Activated T-helper 2 cell treated with anti-CD3 and anti-CD28 coated beads, Interferon-gamma antibody, Interleukin-2, Interleukin-4, amounts not matched to agents 10 μg/mL and 5 μg/mL and 100 μg/mL, durations not matched to agents 14 hours and 24 hours and 36 hours (primary cell): ENCODE measurements at places on chromosomes 7 and 10.

DNA sequence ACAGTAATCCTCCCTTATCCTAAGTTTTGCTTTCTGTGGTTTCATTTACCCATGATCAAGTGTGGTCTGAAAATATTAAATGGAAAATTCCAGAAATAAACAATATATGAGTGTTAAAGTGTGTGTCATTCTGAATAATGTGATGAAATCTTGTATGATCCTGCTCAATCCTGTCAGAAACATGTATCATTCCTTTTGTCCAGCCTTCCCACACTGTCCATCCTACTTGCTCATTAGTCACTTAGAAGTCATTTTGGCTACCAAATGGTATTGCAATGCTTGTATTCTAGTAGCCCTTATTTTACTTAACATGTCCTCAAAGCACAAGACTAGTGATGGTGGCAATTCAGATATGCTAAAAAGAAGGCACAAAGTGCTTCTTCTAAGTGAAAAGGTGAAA is 1211.2 kb upstream of the SORCS1 start:
- no peak overlapping the region for H3K4me3 ChIP-seq
- H3K27me3 ChIP-seq = no peaks in the 10 kb centered on the region
- H3K36me3 ChIP-seq = no peaks in the 10 kb centered on the region
- DNase-seq = no peak
- H3K27ac ChIP-seq = no peak overlapping the region
- no peaks in the 10 kb centered on the region for H3K4me1 ChIP-seq

- no peaks in the 10 kb centered on the region for H3K36me3 ChIP-seq
- H3K4me1 ChIP-seq = no peaks in the 10 kb centered on the region
- no peak for DNase-seq
- H3K27ac ChIP-seq = no peak overlapping the region
- no peak overlapping the region for H3K4me3 ChIP-seq
- no peaks in the 10 kb centered on the region for H3K27me3 ChIP-seq
These were observed 150.8 kb upstream of the NPS start for GRCh38 chr10:127398140-127398970.

DNA sequence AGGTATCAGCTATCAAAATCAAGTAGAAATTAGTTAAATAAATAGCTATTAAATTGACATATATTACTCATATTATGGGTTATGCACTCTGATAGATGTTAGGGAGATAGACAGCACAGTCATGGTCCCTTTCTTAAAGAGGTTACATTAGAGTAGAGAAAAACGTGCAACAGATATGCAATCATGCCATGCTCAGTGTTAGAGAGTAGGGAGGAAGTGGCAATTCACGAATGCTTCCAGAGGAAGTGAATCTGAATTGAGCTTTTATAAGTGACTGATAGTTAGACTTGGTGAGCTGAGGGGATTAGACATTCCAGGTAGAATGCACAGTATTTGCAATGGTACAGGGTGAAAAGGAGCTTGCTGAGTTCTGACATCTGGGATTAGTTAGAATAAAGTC is 349.8 kb downstream of the NXPH1 start:
- no peak for DNase-seq
- H3K27ac ChIP-seq = no peak overlapping the region
- no peaks in the 10 kb centered on the region for H3K4me1 ChIP-seq
- no peaks in the 10 kb centered on the region for H3K36me3 ChIP-seq

- H3K27ac ChIP-seq = no peak overlapping the region
- H3K4me1 ChIP-seq = peaks cover 8% of the 10 kb centered on the region
- H3K27me3 ChIP-seq = peaks cover 16% of the 10 kb centered on the region
- no peaks in the 10 kb centered on the region for H3K36me3 ChIP-seq
These were observed 5.4 kb downstream of the NYAP1 start for GRCh38 chr7:100489121-100489520.

DNA sequence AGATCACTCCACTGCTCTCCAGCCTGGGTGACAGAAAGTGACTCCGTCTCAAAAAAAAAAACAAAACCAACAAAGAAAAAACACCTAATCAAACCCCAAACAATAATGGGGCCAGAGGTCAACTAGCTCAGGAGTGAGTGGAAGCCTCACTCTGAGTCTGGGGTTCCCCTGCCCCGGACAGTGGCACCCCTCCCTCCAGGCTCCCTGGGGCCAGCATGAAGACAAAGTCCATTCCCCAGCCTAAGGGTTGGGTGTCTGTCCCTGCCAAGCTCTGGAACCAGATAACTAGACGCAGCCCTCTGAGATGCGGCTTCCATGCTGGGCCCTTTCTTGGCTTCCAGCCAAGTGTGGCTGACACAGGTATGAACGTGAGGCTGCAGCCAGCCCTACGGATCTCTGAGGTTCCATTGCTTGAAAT is 1.7 kb upstream of the FUOM start:
- H3K4me1 ChIP-seq = peaks cover 6% of the 10 kb centered on the region
- H3K27ac ChIP-seq = no peak overlapping the region
- no peak overlapping the region for H3K4me3 ChIP-seq
- no peak for DNase-seq
- peaks cover 20% of the 10 kb centered on the region for H3K36me3 ChIP-seq

GRCh38 chr10:48685731-48686130 is 1.1 kb downstream of the WDFY4 start:
- H3K4me1 ChIP-seq = no peaks in the 10 kb centered on the region
- H3K27me3 ChIP-seq = peaks cover 8% of the 10 kb centered on the region
- no peak for DNase-seq
- no peaks in the 10 kb centered on the region for H3K36me3 ChIP-seq
- H3K27ac ChIP-seq = no peak overlapping the region

DNA sequence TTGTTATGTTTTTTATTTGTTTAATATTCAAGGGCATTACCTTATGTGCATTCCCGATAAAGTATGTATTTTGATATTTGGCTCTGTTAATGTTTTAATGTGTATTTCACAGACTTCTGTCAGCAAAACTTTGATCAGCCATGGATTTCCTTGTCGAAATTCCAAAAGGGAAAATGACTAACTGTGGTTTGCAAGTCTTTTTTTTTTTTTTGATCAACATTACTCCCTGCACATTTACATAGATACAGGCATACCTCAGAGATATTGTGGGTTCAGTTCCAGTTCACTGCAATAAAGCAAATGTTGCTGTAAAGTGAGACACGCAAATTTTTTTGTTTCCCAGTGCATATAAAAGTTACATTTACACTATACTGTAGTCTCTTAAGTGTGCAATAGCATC is 351.9 kb downstream of the CXCL12 start:
- H3K27me3 ChIP-seq = peaks cover 3% of the 10 kb centered on the region
- no peak for DNase-seq
- H3K4me3 ChIP-seq = no peak overlapping the region
- H3K4me1 ChIP-seq = no peaks in the 10 kb centered on the region
- no peak overlapping the region for H3K27ac ChIP-seq
- no peaks in the 10 kb centered on the region for H3K36me3 ChIP-seq

DNA sequence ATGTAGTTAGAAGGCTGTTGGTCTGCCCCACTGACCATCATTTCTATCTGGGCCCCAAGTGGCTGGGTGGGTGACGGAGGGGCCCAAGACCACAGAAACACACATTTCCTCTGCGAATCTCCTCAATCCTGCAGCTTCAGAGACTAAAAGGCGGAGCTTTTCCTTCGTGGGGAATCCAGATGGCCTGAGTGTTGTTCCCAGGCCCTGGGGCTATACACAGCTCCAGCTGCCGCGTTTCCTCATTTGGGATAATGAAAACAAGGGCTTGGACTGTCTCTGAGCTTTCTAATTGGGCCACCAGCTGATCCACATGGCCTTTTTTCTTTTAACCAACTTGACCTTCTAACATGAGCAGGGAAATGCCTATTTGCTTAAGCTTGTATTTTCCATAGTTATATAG is 339.9 kb downstream of the CXCL12 start:
- DNase-seq = no peak
- H3K4me3 ChIP-seq = no peak overlapping the region
- H3K4me1 ChIP-seq = peaks cover 2% of the 10 kb centered on the region
- no peaks in the 10 kb centered on the region for H3K36me3 ChIP-seq
- H3K27ac ChIP-seq = no peak overlapping the region
- H3K27me3 ChIP-seq = peaks cover 15% of the 10 kb centered on the region

- H3K36me3 ChIP-seq = no peaks in the 10 kb centered on the region
- no peak overlapping the region for H3K4me3 ChIP-seq
- no peak overlapping the region for H3K27ac ChIP-seq
- H3K4me1 ChIP-seq = no peaks in the 10 kb centered on the region
These were observed 428 bp downstream of the CALML5 start for GRCh38 chr10:5498791-5499492.

DNA sequence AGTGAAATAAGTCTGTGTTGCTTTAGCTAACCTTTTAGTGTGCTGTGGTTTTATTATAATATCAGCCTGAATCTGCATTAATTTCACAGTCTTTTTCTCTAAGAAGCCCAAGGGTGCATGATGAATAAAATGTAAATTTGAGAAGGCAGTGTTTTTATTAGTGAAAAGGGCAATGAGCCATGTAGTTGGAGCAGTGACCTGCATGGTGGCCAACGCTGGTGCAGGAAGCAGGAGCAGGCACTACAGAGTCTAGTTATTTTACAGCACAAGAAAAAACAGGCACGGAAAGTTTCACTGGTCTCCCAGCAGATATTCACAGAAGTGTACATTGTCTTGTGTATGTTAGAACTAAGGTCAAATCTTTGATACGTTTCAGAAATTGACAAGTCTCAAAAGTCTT is 247.8 kb downstream of the CELF2 start:
- H3K27ac ChIP-seq = peak overlapping the region; percentile 28
- H3K4me3 ChIP-seq = no peak overlapping the region
- peaks cover 61% of the 10 kb centered on the region for H3K4me1 ChIP-seq
- H3K36me3 ChIP-seq = peaks cover 92% of the 10 kb centered on the region
- no peak for DNase-seq
- H3K27me3 ChIP-seq = no peaks in the 10 kb centered on the region

- no peak overlapping the region for H3K4me3 ChIP-seq
- no peaks in the 10 kb centered on the region for H3K27me3 ChIP-seq
- H3K27ac ChIP-seq = no peak overlapping the region
- H3K4me1 ChIP-seq = no peaks in the 10 kb centered on the region
- no peak for DNase-seq
These were observed 299.0 kb downstream of the TNS3 start for GRCh38 chr7:47282790-47283496.

DNA sequence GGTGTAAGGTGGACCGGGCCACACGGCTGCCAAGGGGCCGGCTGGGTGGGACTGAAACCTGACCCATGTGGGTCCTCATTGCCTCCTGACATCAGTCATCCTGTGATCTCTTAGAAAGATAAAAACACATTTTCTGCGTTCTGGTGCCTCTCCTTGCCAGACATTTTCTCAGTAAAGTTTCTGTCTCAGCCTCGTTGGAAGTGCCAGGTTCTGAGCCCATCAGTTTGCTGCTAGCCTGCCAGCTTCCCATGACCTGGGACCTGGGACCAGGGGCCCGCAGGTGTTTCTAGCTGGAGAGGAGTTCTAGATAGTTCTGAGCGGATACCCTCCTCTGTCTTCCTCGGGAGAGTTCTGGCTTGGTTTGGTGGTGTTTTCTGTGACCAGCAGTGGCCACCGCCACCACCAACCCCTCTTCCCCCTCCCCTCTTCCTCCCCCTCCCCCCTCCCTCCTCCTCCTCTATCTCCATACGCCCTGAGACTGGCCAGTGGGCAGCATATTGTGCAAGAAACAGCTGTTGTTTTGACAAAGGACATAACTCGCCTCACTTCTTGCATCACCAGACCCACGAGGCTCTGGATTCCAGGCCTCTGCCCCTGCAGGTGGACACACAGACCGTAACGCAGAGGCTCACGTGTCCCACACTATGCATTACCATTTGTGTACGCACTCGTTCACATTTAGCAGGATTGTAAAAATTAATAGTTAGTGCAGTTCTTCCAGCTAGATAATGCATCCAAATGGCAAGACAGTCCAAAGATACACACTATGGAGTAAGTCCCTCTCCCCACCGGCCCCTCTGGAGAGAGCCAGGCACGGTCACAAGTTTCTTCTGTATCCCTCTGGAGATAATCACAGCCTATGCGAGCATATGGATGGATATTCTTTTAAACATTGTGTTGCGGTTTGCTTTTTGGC is 94.6 kb downstream of the CUX1 start:
- no peak overlapping the region for H3K4me3 ChIP-seq
- H3K4me1 ChIP-seq = peaks cover 10% of the 10 kb centered on the region
- H3K36me3 ChIP-seq = peaks cover 5% of the 10 kb centered on the region
- no peak overlapping the region for H3K27ac ChIP-seq
- no peak for DNase-seq
- H3K27me3 ChIP-seq = no peaks in the 10 kb centered on the region

GRCh38 chr10:127046975-127047877 is 142.0 kb downstream of the DOCK1 start:
- H3K27ac ChIP-seq = no peak overlapping the region
- H3K4me1 ChIP-seq = no peaks in the 10 kb centered on the region
- H3K27me3 ChIP-seq = no peaks in the 10 kb centered on the region
- H3K4me3 ChIP-seq = no peak overlapping the region
- no peaks in the 10 kb centered on the region for H3K36me3 ChIP-seq
- no peak for DNase-seq

DNA sequence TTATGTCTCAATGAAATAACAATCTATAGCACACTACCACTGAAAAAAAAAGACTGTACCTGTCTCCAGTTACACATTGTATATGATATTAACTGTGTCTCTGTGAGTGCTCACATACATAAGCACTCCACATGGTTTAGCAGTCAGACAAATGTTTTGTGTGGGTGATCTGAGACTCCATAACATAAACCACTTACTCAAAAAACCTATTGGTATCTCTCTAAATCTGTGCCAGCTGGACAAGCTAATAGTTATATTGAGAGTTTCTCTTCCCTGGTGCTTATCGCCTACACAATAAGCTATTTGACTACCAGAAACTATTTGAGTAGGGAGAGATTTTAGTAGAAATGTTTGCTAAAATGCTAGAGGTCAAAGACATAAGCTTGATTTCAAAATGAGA is 190.1 kb upstream of the AGR3 start:
- H3K36me3 ChIP-seq = no peaks in the 10 kb centered on the region
- no peak overlapping the region for H3K4me3 ChIP-seq
- DNase-seq = no peak
- peaks cover 8% of the 10 kb centered on the region for H3K4me1 ChIP-seq

DNA sequence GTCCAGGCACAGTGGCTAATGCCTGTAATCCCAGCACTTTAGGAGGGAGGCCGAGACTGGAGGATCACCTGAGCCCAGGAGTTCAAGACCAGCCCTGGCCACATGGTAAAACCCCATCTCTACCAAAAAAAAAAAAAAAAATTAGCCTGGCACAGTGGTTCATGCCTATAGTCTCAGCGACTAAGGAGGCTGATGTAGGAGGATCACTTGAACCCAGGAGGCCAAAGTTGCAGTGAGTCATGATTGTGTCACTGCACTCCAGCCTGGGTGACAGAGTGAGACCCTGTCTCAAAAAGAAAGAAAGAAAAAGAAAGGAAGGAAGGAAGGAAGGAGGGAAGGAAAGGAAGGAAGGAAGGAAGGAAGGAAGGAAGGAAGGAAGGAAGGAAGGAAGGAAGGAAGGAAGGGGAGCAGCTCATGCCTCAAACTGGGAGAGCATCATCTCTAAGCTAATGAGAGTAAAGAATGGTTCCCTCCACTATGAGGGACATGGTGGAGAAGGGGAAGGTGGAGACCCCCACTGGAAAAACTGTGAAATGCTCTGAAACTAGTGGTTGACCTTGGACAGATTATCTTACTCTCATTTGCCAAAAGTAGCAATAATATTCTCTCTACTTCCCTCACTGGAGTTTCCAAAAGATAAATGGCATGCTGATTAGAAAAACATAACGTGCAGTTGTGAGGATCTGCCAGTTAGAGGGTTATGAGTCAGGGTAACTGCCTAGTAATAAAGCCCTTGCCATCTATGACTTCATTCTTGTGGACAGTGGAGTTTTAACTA is 16.8 kb downstream of the GIMAP5 start:
- H3K27me3 ChIP-seq = no peaks in the 10 kb centered on the region
- no peak for DNase-seq
- H3K4me1 ChIP-seq = peaks cover 48% of the 10 kb centered on the region
- no peak overlapping the region for H3K4me3 ChIP-seq
- peak overlapping the region; percentile 93 for H3K27ac ChIP-seq

GRCh38 chr10:78258323-78259030 is 224.8 kb downstream of the RPS24 start:
- no peaks in the 10 kb centered on the region for H3K36me3 ChIP-seq
- H3K4me3 ChIP-seq = no peak overlapping the region
- peaks cover 6% of the 10 kb centered on the region for H3K27me3 ChIP-seq
